ENCODE measurements at places on chromosomes 1 and 21.

DNA sequence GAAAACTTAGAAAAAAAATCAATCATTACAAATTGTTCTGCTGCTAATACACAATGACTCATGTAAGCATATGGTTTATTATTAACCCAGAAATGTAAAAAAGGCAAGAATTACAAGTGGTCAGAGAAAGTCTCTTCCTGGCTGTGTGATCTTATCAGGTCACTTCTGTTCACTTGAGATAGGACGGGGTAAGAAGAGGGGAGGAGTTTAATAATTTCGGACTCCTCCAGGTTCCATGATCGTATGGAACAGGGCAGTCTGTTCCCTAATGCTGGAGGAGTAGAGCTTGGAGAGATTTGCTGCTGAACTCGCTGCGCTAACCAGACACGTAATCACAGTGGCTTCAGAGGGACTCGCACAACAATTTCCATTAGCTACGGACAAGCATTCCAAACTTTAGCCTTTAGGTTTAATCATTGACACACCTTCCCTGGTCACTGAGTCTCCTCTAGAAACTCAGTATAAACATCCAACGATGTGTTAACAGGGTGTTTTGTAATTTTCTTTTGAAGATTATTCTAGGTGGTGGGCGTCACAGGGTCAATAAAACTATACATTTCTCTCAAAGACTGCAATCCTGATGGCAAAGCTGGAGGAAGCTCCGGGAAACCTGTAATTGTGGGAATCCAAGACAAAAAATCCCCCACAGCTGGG is 1.3 kb downstream of the CRYZ start:
- no peak for DNase-seq

DNA sequence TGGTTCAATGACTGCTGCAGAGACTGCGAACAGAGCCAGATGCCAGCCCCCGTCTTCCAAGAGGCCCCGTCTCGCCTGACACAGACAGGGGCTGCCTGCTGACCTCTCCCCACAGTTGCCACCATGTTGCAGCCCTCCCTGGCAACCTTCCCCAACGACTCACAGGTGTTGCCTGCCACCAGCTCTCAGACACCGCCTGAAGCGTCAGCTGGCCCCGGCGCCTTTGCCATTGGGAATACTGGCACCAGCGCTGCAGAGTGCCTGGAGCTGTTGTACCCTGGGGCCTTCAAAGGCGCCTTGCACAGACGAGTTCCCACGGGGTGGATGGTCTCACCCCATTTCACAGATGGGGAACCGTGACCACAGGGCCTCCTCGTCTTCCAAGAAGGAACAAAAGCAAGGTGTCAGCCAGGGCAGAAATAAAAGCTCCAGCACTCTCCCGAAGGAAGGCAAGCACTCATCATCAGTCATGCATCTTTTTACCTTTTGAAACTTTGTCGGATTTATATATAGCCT is 167.0 kb downstream of the ADSS2 start:
- DNase-seq: no peak

DNA sequence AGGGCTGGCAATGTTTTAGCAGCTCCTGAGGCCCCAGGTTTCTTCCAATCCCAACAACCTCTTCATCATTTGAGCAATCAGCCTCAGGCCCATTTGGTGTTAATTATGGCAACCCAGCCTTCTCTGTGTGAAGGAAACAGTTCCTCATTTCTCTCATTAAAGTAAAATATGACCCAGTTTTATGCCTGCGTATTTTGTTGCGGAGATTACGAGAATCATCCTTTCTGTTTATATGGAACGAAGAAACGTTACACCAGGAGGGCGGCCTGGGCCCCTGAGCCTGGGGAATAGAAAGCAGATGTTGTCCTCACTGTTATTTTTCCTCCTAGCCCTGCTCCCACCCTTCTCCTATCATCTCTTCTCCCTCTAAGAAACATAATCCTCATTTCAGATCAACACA is 332.2 kb upstream of the USP24 start:
- no peak for DNase-seq

DNA sequence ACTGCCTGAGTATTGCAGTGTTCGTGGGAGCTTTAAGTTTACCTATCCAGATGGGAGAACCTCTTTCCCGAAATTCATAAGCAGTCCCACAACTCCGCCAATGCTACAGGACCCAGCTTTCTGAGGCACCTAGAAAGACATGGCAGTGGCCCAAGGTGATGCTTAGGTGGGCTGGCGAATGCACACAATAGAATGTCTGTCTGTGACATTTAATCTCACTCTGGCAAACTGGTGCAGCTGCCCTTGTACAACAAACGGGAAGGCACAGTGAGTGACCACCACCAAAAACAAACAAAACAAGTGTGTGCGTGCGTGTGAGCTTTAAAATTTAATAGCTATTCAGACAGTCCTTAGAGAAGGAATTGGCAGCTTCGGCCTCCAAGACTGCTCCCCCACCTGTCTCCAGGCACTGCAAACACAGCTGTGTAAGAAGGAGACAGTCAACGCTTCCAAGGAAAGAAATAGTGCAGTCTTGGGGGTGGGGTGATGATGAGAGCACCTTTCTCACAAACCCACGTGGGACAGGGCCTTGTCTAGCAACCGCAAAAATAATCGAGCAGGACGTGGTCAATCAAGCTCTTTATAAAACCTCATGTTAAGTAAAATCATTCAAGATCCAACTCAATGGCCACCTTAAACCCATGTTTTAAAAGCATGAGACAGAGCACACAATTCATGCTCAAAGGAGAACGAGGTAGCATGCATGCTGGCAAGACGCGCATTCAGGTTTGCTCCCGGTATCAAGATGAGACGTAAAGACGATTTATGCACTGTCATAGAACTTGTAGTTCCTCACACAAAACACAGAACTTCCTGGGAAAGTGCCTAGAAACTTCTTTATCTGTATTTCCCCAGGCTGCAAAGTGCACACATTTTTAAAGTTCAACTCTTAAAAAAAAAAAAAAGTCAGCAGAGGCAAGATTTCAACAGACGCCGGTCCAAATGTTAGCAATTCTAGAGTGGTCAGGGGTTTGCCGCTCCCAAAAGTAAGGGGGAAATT is 84.1 kb downstream of the TM2D1 start:
- no peak for DNase-seq

GRCh38 chr1:229523052-229523451 is 14.9 kb upstream of the NUP133 start:
- DNase-seq: no peak

DNA sequence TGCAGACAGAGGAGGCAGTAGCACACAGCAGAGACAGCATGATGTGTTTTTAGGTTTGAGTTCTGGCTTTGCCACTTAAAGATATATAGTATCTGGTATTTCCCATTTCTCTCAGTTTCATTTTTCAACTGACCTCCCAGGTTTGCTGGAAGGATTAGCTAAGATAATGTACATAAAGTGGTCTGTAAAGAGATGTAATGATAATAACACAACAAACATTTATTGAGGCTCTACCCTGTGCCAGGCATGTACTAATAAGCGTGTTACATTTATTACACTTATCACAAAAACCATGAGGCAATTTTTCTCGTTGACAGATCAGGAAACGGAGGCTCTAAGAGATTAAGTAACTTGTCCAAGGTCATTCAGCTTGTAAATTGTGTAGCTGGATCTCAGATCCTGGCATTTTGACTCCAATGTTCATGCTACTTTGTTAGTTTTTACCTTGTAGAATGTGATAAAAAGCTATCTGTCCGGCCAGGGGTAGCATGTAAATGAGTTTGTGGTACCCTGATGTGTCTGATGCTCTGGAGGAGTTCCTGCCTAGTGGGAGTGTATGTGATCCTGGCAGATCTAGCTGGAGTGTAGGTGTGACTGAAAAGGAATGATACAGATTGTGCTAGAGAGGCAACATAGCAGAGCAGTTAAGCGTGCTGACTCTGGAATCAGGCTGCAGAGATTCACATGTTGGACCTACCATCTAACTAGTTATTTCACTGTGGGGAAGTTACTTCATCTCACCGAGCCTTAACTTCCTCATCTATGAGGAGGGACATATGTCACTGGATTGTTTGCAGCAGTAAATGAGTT is 146.6 kb downstream of the VPS13D start:
- no peak for DNase-seq

- DNase-seq: no peak
Measured at GRCh38 chr1:57707631-57708030, 283.8 kb upstream of the DAB1 start.

DNA sequence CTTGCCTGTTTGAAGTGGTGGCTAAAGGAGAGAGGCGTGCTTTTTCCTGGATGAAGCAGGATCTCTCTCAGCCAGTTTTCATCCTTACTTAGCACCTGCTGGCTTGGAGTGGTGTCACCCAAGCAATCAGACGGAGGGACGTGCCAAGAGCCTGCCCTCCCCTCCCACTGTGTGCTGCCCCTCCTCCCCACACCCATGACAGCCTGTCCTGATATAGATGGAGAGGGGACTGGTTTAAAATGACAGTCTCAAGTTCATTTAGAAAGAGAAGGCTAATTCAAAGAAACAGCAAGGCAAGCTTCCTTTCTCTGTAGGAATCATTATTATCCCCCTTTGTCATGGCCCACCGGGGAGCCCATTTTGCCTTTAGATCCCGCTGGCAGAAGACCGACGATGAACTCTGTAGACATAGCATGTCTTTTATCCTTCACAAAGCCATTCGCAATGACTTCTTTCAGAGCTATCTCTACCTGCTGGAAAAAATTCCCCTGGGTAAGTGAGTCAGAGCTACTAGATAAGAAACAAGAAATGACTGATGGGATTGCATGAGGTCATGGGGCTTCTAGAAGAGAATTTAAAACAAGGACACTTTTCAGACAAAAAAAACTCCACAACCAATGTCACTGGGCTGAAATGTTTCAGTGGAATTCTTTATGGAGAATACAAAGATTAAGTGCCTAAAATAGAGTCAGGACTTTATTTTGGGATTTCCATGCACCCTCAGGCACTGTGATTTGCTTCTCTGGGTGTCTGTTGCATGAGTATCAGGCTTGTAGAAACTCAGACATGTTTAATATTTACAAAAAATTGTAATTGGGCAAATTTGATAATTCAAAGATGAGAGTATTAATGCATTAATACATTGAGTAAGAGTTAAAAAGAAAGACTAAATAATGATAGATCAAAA is at the start of gene NTMT2:
TSS of gene NTMT2 (plus strand) at position 190 of the 907 bp plus-strand sequence. CDS start at position 339, 149 bp downstream.
- no peak for DNase-seq

- DNase-seq: no peak
Measured at GRCh38 chr1:73564294-73564693, 633.7 kb downstream of the LRRIQ3 start.

GRCh38 chr21:35441868-35442582 is 392.9 kb upstream of the RUNX1 start:
- DNase-seq: no peak

DNA sequence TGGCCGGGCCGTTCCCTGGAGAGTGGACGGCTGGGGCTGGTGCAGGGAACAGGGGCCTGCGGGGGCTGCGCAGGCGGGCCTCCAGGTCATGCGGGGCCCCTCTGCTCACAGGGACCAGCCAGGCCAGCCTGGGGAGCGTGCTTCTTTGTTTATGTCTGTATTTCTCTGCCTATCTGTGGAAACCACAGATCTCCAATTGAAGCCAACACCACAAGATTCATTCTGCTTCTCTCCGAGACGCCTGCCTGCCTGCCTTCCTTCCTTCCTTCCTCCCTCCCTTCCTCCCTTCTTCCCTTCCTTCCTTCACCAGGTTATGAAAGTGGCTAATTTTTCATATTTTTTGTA is 39.9 kb upstream of the HMGN1 start:
- DNase-seq: no peak

- DNase-seq: no peak
Measured at GRCh38 chr1:216437603-216438002, 14.4 kb upstream of the USH2A start.

GRCh38 chr1:39538531-39539251 is 37.9 kb downstream of the PABPC4 start:
- DNase-seq: no peak
